ENCODE measurements at places on chromosomes 6 and 20. TPM values are rescaled to one million over a fixed set of nuclear protein-coding genes. Genes with fewer than 3 reads are reported as not detected.
A peak's percentile ranks its signal among the peaks of the same experiment; 100 is the strongest.

- DNase-seq: peak; percentile 81
Observed at GRCh38 chr20:49668181-49668877, 45.3 kb downstream of the B4GALT5 start.

- no peak for DNase-seq
Observed at GRCh38 chr6:96468681-96469224, 52.9 kb upstream of the UFL1 start.

DNA sequence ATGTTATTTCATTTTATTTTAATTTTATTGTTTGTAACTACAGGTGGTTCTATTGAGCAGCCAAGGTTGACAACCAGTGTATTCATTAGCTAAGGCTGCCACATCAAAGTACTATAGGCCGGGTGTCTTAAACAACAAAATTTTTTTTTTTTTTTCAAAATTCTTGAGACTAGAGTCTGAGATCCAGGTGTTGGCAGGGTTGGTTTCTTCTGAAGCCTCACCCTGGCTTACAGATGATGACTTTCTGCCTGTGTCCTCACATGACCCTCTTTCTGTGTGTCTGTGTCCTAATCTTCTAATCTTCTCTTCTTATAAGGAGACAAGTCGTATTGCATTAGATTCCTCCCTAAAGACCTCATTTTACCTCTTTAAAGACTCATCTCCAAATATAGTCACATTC lies 208.4 kb downstream of the MANEA start:
- DNase-seq: no peak

- peak; percentile 78 for DNase-seq
Observed at GRCh38 chr6:166253281-166253681, 54.9 kb downstream of the PRR18 start.

The FAM83D gene
- total RNA-seq: 2.0 TPM

The SLC26A8 gene
- total RNA-seq: 0.52 TPM

Measured in upper lobe of right lung (tissue), 1 donor.